Fibroblast of upper back skin (primary cell): ENCODE measurements at places on chromosomes 2 and 18.
A peak's percentile ranks its signal among the peaks of the same experiment; 100 is the strongest.

- peak; percentile 2 for DNase-seq
Measured at GRCh38 chr2:104690255-104690984, 163.5 kb upstream of the POU3F3 start.

GRCh38 chr18:3869848-3870247 is 419.9 kb downstream of the TGIF1 start:
- peak; percentile 73 for DNase-seq

DNA sequence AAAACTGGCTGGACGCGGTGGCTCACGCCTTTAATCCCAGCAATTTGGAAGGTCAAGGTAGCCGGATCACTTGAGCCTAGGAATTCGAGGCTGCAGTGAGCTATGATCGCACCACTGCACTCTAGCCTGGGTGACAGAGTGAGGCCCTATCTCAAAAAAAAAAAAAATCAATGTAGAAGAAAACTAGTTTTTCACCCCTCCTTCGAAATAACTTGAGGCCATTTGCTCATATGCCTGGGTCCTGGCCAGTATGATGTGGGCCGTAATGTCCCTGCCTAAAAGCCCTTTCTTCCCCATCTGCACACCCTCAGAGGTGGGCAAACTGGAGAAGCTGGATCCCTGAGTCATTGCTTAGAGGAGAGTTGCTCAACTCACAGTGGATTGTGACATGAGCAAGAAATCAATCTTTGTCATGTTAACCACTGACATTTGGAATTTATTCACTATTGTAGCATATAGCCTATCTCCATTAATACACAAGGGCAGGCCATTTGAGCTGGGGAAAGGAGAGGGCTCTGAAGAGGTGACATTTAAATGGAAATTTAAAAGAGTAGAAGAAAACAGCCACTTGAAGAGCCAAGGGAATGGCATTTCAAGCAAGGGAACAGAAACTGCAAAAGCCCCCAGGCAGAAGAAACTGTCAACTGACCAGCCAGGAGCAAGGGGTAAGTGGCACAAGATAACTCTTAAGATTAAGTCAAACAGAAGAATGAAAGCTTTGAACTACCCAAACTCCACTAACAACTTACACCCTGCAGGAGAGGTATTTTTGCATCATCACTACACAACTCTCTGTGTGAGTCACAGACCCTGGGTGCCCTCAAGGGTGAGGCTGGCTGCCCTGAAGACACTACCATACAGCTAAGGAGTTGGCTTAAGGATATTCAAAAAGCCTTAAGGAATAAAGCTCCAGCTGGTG is 7.6 kb upstream of the METTL21A start:
- DNase-seq = peak; percentile 76

- DNase-seq = no peak
Measured at GRCh38 chr18:76859474-76860339, 37.4 kb downstream of the ZNF236 start.

- DNase-seq = no peak
Measured at GRCh38 chr18:41268271-41268670, 686.8 kb upstream of the PIK3C3 start.

GRCh38 chr2:102350137-102350793 is 5.3 kb upstream of the IL18R1 start:
- no peak for DNase-seq

- no peak for DNase-seq
Measured at GRCh38 chr2:226771067-226771466, 28.6 kb downstream of the IRS1 start.

- DNase-seq = peak; percentile 52
Measured at GRCh38 chr2:204074456-204074855, 137.9 kb downstream of the ICOS start.

DNA sequence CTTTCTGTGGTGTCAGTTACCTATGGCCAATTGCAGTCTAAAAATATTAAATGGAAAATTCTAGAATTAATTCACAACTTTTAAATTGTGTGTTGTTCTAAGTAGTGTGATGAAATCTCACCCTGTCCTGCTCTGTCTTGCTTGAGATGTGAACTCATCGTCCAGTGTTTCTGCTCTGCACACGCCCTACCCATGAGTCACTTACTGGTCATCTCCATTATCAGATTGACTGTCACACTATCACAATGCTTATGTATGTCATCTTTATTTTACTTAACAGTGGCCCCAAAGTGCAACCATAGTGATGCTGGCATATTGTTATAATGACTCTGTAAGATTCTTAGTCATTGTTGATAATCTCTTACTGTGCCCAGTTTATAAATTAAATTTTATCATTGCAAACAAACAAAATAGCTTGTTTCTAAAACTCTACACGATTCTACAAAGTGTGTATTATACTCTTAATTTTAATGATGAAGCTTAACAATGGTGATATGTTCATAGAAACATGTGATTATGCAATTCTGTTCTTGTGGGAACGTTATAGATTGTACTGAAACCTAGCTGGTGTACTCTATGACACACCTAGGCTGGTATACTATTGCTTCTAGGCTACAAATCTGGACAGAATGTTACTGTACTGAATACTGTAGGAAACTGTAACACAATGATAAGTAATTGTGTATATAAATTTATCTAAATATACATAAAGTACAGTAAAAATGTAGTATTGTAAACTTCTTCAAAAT is 1086.8 kb upstream of the PIK3C3 start:
- DNase-seq = peak; percentile 82

GRCh38 chr2:127698553-127699355 is 2.5 kb upstream of the SFT2D3 start:
- DNase-seq = no peak

DNA sequence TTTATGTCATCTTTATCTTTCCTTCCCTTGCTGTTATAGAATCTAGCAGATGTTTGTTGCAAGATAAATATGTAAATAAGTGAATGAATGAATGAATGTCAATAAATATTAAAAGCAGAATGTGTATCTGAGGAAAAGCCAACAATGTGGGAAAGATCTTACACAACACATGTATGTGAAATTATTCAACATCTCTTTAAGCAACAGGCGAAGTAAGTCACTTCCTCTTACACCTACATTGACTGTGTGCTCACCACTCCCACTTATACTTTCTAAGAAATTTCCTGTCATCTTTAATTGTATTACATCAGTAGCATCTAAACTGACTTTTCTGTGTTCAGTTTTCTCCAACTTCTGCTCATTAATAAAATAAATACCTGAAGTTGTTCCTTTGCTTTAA is 43.0 kb downstream of the RAD51AP2 start:
- no peak for DNase-seq

- DNase-seq = no peak
Measured at GRCh38 chr18:77032181-77032701, 100.3 kb downstream of the MBP start.

DNA sequence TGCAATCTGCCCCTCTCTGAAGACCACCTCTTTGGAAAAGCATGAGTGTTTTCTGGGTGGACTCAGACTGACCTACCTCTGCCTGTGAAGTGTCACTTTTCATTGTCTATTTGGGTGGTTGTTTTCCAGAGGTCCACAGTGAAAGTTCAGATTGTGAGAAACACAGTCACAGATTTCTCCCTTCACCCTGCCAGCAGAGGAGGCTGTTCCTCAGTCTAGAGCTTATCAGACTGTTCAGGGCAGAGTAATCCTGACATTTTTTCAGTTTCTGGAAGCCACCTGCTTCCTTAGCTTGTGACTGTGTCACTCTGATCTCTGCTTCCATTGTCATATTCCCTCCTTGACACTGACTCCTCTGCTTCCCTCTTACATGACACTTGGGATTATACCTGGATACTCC is 55.4 kb upstream of the RMP24 start:
- no peak for DNase-seq

DNA sequence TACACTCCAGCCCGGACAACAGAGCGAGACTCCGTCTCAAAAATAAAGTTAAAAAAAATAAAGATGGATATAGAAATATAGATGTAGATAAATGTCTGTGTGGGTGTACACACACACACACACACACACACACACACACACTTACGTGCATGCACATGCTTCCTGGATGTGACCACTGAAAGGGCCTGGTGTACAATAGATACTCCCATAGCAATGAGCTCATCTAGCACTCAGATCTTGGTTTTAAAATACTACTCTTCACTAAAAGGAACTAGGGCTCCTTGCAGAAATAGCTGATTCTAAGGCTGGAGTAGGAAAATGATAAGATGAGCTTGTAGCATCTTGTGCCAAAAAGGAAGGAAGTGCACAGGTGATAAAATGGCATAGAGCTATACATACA is 39.1 kb downstream of the ROCK2 start:
- DNase-seq = no peak

DNA sequence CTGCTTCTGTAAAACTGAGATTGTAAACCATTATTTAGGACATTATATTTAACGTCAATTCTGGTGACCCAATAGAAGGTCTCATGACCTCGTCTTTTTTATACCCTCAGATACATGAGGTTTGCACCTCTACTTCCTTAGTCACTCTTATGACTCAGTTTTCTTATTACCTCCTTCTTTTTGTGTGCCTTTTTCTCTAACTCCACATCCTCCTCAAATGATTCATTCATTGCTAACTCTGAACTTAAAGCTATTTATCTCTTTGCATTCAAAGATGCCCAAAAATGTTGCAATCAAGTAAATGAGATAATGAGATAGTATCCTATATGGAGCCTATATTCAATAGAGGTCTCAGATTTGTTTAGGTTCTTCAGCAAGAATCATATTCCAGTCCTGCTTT is 121.0 kb upstream of the KYNU start:
- peak; percentile 16 for DNase-seq

DNA sequence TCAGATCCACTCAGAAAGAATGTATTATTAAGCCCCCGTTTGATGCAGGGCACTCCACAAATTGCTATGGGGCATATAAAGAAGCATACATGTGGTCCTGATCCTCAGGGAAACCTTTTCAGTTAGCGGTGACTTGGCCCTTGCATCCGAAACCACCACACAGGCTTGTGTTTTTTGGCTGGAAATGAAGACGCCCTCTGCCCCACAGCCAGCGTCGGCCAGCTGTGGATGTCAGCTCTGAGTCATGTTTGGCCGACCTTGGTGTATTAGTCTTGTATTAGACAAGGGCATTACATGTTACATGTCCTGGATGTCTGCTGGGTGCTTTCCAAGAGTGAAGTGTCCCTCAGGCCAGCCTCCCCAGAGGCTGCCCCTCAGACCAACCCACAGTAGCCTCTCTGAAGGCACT is 107.6 kb upstream of the MAP3K20 start:
- DNase-seq = peak; percentile 69

- DNase-seq = no peak
Measured at GRCh38 chr18:28823506-28824182, 646.7 kb upstream of the CDH2 start.

DNA sequence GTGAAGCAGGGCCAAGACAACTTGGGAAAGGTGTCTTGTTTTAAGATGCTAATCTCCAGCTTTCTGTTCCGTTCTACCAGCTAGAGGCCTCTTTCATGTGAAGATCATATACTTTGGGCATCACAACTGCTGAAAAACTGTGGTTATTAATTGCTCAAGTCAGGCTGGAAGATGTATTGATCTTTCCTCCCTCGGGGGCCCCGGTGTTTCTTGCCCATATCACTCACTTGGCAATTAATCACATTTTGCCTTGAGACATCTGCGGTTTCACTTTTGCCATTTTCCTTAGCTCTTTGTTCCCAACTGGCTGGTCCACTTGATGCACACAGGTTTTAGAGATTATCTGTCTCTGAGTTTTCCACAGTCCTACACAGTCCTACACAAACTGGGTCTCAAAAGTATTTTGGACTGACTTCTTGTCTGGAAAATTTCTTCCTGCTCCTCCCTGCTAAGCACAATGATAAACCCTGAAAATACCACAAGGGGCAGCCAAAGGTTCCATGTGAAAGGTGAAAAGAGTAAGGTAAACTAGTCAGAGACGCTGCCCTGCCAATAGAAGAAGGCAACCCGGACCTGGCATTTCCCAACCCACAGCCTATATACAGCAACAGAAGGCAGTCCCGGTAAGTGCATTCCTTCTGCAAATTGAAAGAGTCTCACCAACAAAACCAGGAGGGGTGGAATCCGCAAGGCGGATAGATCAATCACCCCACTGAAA is 181.0 kb downstream of the AFF3 start:
- DNase-seq = no peak

- DNase-seq = no peak
Measured at GRCh38 chr2:23397478-23397877, 12.5 kb downstream of the KLHL29 start.

- no peak for DNase-seq
Measured at GRCh38 chr2:28488858-28489575, 6.8 kb upstream of the PLB1 start.

GRCh38 chr2:168404764-168405163 is 51.3 kb upstream of the CERS6 start:
- DNase-seq = no peak

DNA sequence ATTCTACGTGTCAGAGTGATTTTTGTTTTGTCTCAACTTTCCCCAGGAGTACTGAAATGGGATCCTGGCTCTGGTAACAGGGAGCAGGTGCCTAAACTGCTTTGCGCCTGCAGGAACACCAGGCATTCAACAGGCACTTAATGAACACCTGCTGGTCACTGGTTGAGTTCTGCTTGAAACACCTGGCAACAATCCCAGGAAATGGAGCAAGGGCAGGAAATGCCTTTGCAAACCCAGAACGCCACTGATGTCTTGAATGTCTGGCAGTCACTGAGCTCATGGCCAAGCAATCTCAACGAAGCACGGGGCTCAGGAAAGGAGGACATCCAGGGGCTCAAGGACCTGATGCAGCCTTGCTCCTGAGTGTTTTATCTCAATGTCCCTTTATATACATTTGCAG is 360.0 kb upstream of the RAB6C start:
- no peak for DNase-seq

DNA sequence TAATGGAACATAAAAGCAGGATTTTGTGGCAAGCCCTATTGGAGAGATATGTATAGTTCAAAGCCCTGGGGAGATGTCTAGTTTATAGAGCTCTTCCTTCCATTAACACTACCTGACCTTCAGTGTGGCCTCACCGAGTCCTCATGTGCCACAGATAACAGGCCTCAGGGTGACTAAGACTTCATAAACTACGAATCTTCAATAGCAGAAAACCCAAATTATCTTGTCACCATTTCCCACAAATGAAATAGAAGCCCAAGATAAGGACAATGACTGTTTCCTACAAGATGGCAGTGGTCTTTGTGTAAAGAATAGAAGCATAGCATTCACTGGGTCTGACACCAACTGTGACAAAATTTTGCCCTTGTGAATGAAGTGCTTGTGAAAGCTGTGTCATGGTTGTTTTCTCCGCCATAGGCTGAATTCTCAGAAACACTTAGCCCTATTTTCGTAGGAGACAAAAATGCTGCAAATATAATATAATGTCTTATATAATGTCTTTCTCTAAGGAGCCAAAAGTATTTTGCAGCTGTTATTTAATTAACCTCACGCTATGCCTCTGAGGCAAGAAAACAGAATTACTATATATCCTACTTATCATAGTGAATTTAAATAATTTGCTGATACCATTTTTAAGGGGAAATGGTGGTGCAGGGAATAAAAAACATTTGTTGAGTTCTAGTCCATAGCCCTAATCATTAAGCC is 136.7 kb upstream of the CWC22 start:
- DNase-seq = no peak

DNA sequence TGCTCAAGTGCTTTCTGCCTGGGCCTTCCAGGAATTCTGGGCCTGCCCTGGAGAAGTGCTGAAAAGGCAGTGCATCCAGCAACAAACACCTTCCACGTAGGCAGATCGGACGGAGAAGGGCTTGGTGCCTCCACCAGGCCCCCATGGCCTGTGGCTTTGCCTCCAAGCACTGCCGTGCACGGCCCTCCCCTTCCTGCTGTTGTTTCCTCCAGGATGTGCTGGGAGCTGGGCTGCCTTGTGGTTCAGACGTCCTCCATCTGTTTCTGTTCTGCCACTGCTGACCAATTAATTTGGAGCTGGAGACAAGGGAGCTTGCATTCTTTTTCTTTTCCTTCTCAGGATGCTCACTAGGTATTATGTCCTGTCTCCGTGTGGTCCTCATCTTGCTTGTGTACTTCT is 197.0 kb downstream of the HRH4 start:
- DNase-seq = no peak
